ENCODE measurements at places on chromosomes 4 and X.

- no peak for DNase-seq
Measured at GRCh38 chr4:139042981-139043460, 27.4 kb downstream of the NOCT start.

- DNase-seq, result peak; percentile 86
Measured at GRCh38 chrX:15789979-15790768, at the start of gene ZRSR2. ZRSR2 (plus strand) TSS chrX:15790484; CDS start chrX:15790496, 12 bp downstream.

DNA sequence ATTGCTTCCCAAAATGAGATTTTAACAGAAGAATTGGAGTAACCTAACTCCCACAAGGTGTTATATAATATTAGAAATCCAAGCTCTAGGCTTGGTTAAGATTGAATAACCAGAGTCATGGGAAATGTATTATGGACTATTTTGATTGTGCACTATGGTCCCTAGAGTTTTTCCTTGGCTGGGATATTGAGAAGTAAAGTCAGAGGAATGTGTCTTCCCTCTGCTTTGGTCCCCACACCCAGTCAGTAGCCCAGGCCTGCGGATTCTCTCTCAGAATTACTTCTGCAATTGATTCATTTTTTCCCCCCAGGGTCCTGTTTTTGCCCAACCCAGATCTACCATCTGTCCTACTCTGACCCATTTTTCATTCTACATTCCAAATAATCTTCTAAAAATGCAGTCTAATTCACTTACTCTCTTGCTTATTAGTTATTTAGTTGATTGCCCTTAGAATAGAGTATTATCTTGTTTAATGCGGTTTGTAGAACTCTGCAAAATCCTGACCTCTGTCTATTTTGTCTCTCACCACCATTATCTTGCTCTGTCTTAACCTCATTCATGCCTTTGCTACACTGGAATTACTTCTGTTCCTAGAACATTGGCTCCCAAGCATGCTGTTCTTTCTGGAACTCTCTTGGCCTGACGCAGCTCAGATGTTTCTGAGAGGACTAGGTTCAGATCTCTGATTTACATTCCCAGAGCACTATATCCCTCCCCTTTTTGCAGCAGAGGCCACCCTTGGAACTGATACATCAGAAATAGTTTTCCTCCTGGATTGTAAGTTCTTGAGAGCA is 23.6 kb downstream of the GUCY1A1 start:
- DNase-seq, result no peak

GRCh38 chr4:1290165-1290977 is 680 bp downstream of the MAEA start:
- DNase-seq, result no peak

DNA sequence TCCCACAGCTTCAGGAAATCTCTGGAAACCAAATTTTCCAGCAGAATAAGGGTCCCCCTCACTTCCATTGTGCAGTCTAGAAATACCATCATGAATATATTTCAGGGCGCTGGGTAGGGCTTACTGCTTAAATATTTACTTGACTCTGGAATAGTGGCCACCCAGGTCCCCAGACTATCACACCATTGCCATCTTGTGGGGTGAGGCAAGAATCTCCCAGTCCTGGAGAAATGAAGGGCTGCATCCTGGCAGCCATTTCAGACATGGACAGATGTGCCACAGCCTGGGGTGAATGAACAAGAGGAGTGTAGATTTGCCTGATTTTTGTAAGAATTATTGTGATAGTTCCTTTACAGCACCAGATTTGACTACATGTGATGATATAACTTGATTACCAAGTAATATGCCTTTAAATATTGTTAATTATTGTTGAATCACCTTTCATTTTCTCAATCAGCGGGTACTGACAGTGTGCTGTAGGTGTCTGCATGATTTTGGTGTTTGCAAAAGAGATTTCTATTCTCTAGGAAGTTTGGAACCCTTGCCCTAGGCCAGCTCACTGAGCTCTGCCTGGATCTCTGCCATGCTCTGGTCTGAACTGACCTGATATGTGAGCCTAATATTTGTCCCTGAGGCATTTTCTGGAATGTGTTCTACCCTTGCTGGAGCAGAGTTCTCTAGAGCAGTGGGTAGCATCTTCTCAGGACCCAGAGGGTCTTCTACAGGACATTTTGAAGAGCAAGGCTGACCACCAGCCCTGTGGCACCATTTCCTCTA is 183.4 kb downstream of the KIT start:
- no peak for DNase-seq

DNA sequence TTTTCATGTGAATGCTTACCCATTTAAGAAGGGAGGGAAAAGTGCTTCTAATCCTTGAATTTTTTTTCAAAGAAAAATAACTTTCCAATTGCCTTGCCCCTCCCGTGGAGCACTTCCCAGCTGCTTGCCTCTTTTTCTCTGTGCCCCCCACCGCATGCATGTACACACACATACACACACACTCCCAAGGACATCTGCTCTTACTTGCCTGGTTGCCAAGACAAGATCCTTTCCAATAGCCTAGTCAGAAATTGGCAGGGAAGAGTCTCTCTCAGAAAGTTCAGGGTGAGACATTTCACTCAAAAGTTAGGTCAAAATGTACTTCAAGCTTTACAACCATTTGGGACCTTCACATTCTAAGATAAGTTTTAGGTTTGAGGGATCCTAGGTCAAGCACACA is 10.9 kb downstream of the HHIP start:
- DNase-seq, result no peak

DNA sequence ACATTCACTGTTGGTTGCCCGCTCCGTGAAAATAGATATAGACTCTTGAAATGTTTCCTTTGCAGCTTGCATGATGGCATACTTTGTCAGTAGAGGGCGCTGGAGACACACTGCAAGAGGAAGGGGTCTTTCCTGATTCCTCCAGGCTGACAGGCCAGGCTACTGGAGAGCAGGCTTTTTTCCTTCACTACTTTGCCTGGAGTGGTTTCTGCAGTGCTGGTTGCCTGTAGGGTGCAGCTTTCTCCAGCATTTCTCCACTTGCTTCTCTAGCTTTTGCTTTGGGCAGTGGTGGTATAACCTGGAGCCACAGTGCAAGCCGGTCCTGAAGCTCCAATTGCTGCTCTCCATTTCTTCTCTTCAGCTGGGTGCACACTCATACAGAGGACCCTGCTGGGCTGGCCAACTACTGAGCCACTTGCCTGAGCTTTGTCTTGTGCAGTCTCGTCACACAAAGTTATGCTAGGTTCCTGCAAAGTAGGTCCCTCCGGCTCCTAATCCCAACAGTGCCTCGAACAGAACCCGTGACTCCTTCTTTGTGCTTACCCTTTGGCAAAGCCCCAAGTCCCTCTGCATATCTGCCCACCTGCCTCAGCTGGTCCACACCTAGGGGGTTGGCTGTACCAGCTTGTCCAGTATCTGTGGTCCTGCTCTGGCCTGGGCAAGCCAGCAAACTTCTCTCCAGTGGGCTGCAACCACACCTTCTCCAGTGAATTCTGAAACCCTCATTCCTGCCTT is 46.3 kb downstream of the RASSF6 start:
- DNase-seq, result peak; percentile 53

- no peak for DNase-seq
Measured at GRCh38 chrX:8897259-8897658, 96.1 kb upstream of the FAM9A start.

Measured in activated CD8-positive, alpha-beta memory T cell treated with anti-CD3 and anti-CD28 coated beads, Interleukin-2, amount 50 U/mL, for 48 hours (primary cell).